A549 treated with CpdA at 1 μM for 4 hours (cell line): ENCODE measurements at places on chromosomes 5 and 9. TPM values are rescaled to one million over a fixed set of nuclear protein-coding genes. Genes with fewer than 3 reads are reported as not detected.

Gene JAKMIP2
- total RNA-seq: not detected in 5 replicates

Gene CDHR2
- 0.04 to 0.15 TPM (median 0.10 TPM) in 4 of 5 replicates, not detected in the other for total RNA-seq

Gene PHF24
- total RNA-seq: 0.06 to 0.26 TPM (median 0.16 TPM) in 5 replicates

Gene CATSPER3
- total RNA-seq: 0.21 to 0.59 TPM (median 0.41 TPM) in 5 replicates

Gene SLC28A3
- total RNA-seq: not detected in 5 replicates

Gene SMIM33
- not detected in 5 replicates for total RNA-seq

Gene C9orf50
- not detected in 5 replicates for total RNA-seq

Gene PSIP1
- total RNA-seq: 48.3 to 71.0 TPM (median 56.8 TPM) in 5 replicates

Gene ANGPTL2
- not detected in 5 replicates for total RNA-seq

Gene SV2C
- total RNA-seq: not detected in 5 replicates

Gene SH3TC2
- total RNA-seq: 0.23 to 0.87 TPM (median 0.43 TPM) in 5 replicates

Gene GARIN3
- total RNA-seq: not detected in 5 replicates

Gene SHOC1
- total RNA-seq: 0.01 TPM in 1 of 5 replicates, not detected in the others

Gene FCN2
- total RNA-seq: not detected in 5 replicates

Gene CAMK2A
- 0.87 to 1.4 TPM (median 1.1 TPM) in 5 replicates for total RNA-seq

Gene SLC34A1
- total RNA-seq: not detected in 5 replicates
